Spleen (tissue), 13 donors: ENCODE measurements at places on chromosomes 11 and 22. TPM values are rescaled to one million over a fixed set of nuclear protein-coding genes. Genes with fewer than 3 reads are reported as not detected.

DNA sequence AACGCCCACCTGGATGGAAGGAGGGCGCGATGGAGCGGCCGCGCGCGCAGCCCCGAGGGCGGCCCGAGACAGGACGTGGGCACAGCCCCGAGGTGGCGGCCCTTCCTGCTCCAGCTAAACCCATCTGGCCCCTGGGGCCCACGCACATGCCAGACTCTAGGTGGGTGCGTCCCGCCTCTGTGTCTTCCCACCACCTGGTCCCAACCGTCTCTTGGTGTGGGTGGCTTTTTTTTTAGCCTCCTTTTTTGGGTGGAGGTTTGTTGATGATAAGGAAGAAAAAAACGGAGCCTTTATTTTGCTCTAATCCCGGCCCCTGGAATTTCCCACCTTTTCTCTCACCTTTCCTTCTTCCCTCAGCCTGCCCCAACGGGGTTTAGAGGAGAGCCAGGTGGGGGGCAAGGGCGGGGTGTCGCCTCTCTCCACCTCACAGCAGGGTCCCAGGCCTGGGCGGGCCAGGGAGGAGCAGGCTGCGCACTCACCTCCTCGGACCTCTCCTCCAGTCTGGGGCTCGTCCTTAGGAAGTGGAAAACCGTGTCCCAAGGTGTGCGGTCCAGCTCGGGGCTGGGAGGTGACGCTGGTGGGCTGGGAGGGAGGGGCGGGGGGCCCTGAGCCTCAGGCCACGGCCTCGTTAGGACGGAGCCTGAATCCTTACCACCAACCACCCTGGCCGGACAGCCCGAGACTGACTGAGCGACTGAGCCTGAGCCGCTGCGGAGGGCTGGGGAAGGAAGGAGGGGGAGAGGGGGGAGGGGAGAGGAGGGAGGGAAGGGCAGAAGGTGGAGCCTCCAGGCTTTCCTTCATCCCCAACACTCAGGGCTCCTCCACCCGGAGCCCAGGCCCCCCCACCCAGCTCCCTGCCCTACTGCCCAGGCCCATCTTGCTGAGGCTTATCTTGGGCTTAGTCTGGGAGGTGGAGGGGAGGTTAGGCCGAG is at the start of gene SOX10:
Gene SOX10 (minus strand): TSS at position 696 of the 932 bp plus-strand sequence. CDS start 771 bp downstream, outside the sequence.
- no peak for DNase-seq
- no peak within 1 kb of the TSS for H3K27ac ChIP-seq
- H3K4me1 ChIP-seq, result no peaks in the 10 kb centered on the region
- H3K27me3 ChIP-seq, result no peaks in the 10 kb centered on the region

DNA sequence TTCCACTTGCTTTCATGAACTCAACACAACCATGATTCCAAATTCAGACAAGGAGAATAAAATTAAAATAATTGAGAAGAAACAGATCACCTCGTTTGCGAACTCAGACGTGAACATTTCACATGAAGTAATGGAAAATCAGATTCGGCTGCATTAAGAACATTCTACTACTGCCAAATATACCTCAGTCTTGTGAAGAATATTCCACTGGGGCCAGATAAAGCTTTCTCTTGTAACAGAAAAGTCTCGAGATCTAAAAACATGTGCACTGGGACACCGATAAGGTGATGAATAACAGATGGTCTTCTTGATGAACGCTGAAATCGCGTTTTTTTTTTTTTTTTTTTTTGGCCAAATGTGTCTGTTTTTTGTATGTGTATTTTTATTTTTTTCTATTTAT is 761.1 kb downstream of the BRD1 start:
- H3K4me1 ChIP-seq, result no peaks in the 10 kb centered on the region
- no peak overlapping the region for H3K4me3 ChIP-seq
- H3K36me3 ChIP-seq, result no peaks in the 10 kb centered on the region

GRCh38 chr11:12174477-12175143 is 64.2 kb downstream of the MICAL2 start:
- no peak for DNase-seq
- no peak overlapping the region for H3K4me3 ChIP-seq
- H3K27me3 ChIP-seq, result no peaks in the 10 kb centered on the region
- no peak overlapping the region for H3K27ac ChIP-seq
- H3K4me1 ChIP-seq, result no peaks in the 10 kb centered on the region

DNA sequence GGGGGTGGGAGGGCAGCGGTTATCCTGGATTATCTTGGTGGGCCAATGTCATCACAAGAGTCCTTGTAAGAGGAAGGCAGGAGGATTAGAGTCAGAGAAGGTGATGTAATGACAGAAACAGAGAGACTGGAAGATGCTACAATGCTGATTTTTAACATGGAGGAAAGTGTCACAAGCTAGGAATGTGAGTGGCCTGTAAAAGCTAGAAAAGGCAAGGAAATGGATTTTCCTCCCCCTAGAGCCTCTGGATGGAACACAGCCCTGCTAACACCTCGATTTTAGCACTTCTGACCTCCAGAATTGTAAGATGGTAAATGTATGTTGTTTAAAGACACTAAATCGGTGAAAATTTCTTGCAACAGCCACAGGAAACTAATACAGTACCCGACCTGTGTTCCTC is 109.3 kb downstream of the MN1 start:
- no peak overlapping the region for H3K4me3 ChIP-seq
- H3K27ac ChIP-seq, result no peak overlapping the region
- no peaks in the 10 kb centered on the region for H3K36me3 ChIP-seq
- no peak for DNase-seq
- H3K27me3 ChIP-seq, result peaks cover 17% of the 10 kb centered on the region

DNA sequence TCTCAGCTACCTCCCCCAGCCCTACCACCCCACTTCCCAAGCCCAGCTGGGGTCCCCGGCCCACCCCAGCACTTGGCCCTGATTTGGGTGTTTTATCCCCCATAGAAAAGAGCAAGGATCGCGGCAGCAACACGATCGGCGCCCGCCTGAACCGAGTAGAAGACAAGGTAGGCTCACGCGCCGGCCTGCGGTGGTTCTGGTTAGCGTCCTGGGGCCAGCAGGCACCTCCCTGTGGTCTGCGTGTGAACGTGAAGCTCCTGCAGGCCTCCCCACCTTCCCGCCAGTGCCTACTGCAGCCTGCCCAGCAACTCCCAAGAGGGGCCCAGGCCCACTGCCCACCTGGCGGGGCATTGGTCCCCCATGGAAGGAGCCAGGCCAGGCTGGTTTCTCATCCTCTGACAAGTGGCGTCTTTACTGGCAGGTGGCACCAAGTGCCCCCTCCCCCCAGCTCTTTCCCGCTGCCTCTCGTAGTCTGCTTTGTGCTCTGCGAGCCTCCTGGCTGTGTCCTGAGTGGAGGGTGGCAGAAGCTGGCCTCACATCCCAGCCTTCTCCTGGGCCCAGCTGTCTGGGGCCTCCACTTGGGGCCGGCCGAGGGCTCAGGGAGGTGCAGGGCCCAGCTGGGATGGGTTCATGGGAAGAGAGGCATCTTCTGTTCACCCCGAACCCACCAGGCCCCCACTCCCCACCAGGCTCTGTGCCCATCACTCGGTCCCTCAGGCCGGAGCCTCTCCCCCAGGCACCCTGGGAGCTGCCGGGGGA is 78.3 kb upstream of the KCNQ1OT1 start:
- H3K27me3 ChIP-seq, result no peaks in the 10 kb centered on the region
- H3K4me3 ChIP-seq, result no peak overlapping the region
- peak overlapping the region; percentile 68 for H3K27ac ChIP-seq
- peak; percentile 70 for DNase-seq
- H3K36me3 ChIP-seq, result peaks cover 26% of the 10 kb centered on the region

P2RX6 gene
- 4.5 TPM for total RNA-seq

MCHR1 gene
- total RNA-seq, result not detected
